A549 treated with DMSO at 1 μM for 4 hours (cell line): ENCODE measurements at places on chromosomes 1 and 21. TPM values are rescaled to one million over a fixed set of nuclear protein-coding genes. Genes with fewer than 3 reads are reported as not detected.

Gene SYPL2
- total RNA-seq = 0.10 to 0.19 TPM (median 0.15 TPM) in 5 replicates

Gene ELAVL4
- not detected in 5 replicates for total RNA-seq

Gene REN
- total RNA-seq = not detected in 5 replicates

Gene TSPEAR
- not detected in 5 replicates for total RNA-seq

Gene RAD54L
- 9.9 to 13.7 TPM (median 11.3 TPM) in 5 replicates for total RNA-seq

Gene TIE1
- total RNA-seq = 0.02 to 0.09 TPM in 2 of 5 replicates, not detected in the others

Gene CLCA2
- total RNA-seq = not detected in 5 replicates

Gene FCRLA
- total RNA-seq = 0.06 to 0.09 TPM in 2 of 5 replicates, not detected in the others

Gene FCAMR
- total RNA-seq = 0.08 TPM in 1 of 5 replicates, not detected in the others
